ENCODE measurements at places on chromosomes 2 and 18.

GRCh38 chr2:130376433-130377293 is 20.8 kb downstream of the PTPN18 start:
- no peak overlapping the region for H3K27ac ChIP-seq
- H3K4me3 ChIP-seq = no peak overlapping the region
- DNase-seq = no peak
- H3K36me3 ChIP-seq = no peaks in the 10 kb centered on the region

- no peaks in the 10 kb centered on the region for H3K27me3 ChIP-seq
- DNase-seq = peak; percentile 19
Measured at GRCh38 chr2:84838434-84839145, 42.3 kb downstream of the TRABD2A start.

DNA sequence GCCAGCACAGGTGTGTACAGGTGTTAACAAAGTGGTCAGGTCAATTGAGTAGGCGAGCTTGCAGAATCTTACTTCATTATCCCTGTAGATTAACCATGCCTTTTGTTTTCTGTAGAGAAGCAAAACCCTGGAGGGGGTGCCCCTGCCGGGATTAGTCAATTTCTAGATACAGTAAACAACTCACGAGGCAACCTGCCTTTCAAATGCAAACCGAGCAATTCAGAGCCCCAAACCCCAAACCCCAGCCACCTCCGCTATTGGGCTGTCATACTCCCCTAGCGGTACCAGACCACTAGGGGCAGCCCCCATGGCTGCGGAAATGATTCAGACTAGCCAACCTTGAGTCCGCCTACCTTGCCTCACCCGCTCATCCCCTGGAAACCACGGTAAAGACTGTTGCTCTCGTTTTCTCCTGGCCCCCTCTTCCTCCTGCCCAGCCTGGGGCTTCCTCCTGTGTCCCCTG is 61.4 kb upstream of the KIF5C start:
- H3K27ac ChIP-seq = no peak overlapping the region
- no peaks in the 10 kb centered on the region for H3K36me3 ChIP-seq
- H3K4me1 ChIP-seq = no peaks in the 10 kb centered on the region
- DNase-seq = no peak
- H3K27me3 ChIP-seq = no peaks in the 10 kb centered on the region

GRCh38 chr2:31967790-31968189 is 43.0 kb downstream of the MEMO1 start:
- H3K36me3 ChIP-seq = no peaks in the 10 kb centered on the region
- H3K27me3 ChIP-seq = no peaks in the 10 kb centered on the region
- no peak overlapping the region for H3K27ac ChIP-seq

DNA sequence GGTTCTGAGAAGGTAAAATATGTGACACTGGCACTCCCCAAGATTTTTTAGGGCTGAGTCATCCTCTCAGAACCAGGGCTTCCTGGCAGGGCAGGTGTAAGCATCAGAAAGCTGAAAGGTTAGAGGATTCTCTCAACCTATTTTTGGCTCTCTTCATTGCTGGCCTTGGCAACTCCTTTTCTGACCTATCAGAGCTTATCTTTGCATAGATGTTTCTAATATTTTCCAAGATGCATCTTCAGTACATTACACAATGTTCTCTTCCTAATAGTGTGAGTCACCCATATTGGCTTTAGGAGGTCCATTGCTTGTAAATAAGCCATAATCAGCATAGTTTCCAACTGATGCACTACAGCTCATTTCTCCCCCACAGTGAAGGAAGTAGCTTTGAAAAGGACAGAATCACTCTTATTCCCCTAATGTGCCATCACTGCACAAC is 2008.4 kb upstream of the PIK3C3 start:
- H3K36me3 ChIP-seq = no peaks in the 10 kb centered on the region
- no peak overlapping the region for H3K27ac ChIP-seq
- H3K4me3 ChIP-seq = no peak overlapping the region
- DNase-seq = peak; percentile 1

- no peaks in the 10 kb centered on the region for H3K27me3 ChIP-seq
- no peaks in the 10 kb centered on the region for H3K4me1 ChIP-seq
- no peak overlapping the region for H3K27ac ChIP-seq
- H3K36me3 ChIP-seq = no peaks in the 10 kb centered on the region
- DNase-seq = no peak
Measured at GRCh38 chr2:176473177-176473576, 203.9 kb downstream of the MTX2 start.

- H3K4me1 ChIP-seq = peaks cover 4% of the 10 kb centered on the region
- no peak overlapping the region for H3K27ac ChIP-seq
Measured at GRCh38 chr18:35407871-35408481, 30.8 kb upstream of the ZNF396 start.

GRCh38 chr2:73952499-73953446 is 26.1 kb downstream of the DGUOK start:
- peak; percentile 21 for DNase-seq
- H3K27ac ChIP-seq = no peak overlapping the region
- no peak overlapping the region for H3K4me3 ChIP-seq
- H3K27me3 ChIP-seq = no peaks in the 10 kb centered on the region
- peaks cover 54% of the 10 kb centered on the region for H3K36me3 ChIP-seq
- no peaks in the 10 kb centered on the region for H3K4me1 ChIP-seq

- no peaks in the 10 kb centered on the region for H3K4me1 ChIP-seq
- H3K4me3 ChIP-seq = no peak overlapping the region
- H3K27me3 ChIP-seq = no peaks in the 10 kb centered on the region
- no peak overlapping the region for H3K27ac ChIP-seq
Measured at GRCh38 chr18:9436206-9436929, 38.9 kb upstream of the RALBP1 start.

- no peak overlapping the region for H3K27ac ChIP-seq
- DNase-seq = no peak
- no peaks in the 10 kb centered on the region for H3K4me1 ChIP-seq
- H3K36me3 ChIP-seq = no peaks in the 10 kb centered on the region
Measured at GRCh38 chr2:72630767-72631166, 195.1 kb downstream of the EXOC6B start.

- H3K36me3 ChIP-seq = no peaks in the 10 kb centered on the region
- no peak overlapping the region for H3K27ac ChIP-seq
- DNase-seq = no peak
- no peaks in the 10 kb centered on the region for H3K27me3 ChIP-seq
Measured at GRCh38 chr2:161436411-161436810, 20.3 kb downstream of the TBR1 start.

DNA sequence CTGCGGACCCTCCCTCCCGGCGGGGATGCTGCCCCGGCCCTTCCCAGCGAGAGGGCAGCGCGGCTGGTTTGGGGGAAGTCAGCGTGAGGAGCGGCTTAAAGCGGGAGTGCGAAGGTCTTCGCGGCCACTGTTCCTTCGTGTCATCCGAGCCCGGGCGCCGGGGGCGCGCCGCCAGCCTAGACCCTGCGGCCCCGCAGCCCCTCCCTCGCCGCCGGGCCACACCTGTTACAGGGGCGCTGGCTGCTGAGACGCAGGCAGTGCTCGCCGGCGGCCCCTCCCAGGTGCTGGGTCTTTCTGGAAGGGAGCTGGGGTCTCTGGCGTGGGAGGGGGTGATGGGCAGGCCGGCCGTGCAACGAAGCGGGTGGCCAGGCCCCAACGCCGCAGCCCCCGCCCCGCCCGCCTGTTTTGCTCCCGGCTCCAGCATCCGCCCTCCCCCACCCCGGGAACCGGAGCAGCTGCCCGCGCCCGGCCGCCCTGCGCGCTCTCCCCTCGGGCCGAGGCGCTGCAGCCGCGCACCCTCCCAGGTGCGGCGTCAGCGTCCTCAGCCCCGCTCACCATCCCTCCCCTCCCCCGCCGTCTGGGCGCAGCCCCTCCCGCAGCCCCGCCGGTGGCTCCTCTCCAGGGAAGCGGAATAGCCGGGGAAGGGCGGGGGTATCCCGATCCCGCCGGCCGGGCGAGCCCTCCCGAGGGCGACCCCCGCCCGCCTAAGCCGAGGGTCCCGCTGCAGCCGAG is 727 bp downstream of the KIF1A start:
- peaks cover 7% of the 10 kb centered on the region for H3K4me1 ChIP-seq
- no peaks in the 10 kb centered on the region for H3K36me3 ChIP-seq
- peaks cover 46% of the 10 kb centered on the region for H3K27me3 ChIP-seq
- no peak overlapping the region for H3K4me3 ChIP-seq

DNA sequence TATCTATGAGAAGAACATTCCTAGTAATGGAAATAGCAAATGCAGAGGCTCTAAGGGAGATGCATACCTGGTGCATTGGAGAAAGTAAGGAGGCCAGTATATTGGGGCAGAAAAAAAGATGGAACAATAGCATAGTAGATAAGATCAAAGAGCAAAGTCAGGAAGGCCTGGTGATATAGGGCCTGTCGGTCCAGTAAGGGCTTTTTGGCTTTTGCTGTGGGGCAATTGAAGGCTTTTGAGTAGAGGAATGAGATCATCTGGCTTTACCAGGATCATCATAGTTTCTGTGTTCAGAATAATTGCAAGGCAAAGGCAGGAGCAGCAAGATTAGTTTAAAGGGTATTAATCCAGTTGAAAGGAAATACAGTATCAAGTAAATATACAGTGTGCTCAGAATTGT is 111.8 kb downstream of the EHBP1 start:
- peaks cover 2% of the 10 kb centered on the region for H3K4me1 ChIP-seq
- DNase-seq = no peak
- H3K27me3 ChIP-seq = no peaks in the 10 kb centered on the region
- no peak overlapping the region for H3K4me3 ChIP-seq

DNA sequence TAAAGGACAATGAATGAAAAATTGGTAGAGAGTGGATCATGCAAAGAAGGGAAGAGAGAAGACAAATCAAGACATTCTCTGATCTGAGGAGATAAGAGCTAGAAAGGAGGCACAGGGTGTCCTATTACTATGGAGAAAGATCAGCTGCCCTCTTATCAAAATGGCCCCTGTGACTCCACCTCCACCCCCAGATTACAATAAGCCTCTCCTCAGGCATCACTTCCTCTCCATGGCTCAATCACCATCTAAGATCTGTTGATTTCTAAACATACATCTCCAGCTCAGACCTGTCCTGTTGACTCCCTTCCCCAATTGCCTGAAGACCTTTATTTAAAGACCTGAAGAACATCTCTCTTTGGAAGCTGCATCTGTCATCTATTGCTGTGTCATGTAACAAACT is 43.2 kb downstream of the SP100 start:
- DNase-seq = no peak
- no peaks in the 10 kb centered on the region for H3K27me3 ChIP-seq
- H3K27ac ChIP-seq = no peak overlapping the region

GRCh38 chr2:15650616-15651366 is 59.1 kb downstream of the DDX1 start:
- H3K4me3 ChIP-seq = no peak overlapping the region
- H3K27me3 ChIP-seq = no peaks in the 10 kb centered on the region
- peaks cover 44% of the 10 kb centered on the region for H3K4me1 ChIP-seq
- DNase-seq = no peak
- no peaks in the 10 kb centered on the region for H3K36me3 ChIP-seq

- H3K27me3 ChIP-seq = no peaks in the 10 kb centered on the region
- H3K4me1 ChIP-seq = peaks cover 4% of the 10 kb centered on the region
- no peaks in the 10 kb centered on the region for H3K36me3 ChIP-seq
- DNase-seq = peak; percentile 91
- no peak overlapping the region for H3K27ac ChIP-seq
- no peak overlapping the region for H3K4me3 ChIP-seq
Measured at GRCh38 chr18:44651478-44651877, 29.2 kb upstream of the SETBP1 start.

- H3K4me1 ChIP-seq = no peaks in the 10 kb centered on the region
- no peak overlapping the region for H3K27ac ChIP-seq
- no peaks in the 10 kb centered on the region for H3K36me3 ChIP-seq
- DNase-seq = no peak
Measured at GRCh38 chr18:78105611-78106010, 856.0 kb downstream of the GALR1 start.

DNA sequence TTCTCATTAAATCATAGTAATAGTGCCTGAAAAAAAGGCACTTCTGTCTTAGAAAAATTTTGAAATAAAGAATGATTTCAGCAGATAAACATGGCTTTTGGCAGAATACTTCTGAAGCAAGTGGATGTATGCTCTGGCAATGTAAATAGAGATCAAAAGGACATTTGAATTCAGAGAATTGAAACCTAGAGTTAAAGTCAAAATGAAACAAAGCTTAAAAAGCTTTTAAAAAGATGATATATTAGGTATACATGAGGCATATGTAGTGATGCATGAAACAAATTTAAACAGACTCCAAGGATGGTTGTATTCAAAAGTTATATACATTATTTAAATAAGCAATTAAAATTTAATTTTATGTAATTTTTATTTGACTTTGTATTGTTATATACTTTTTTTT is 1344.5 kb upstream of the TMEFF2 start:
- H3K27me3 ChIP-seq = no peaks in the 10 kb centered on the region
- DNase-seq = no peak
- no peak overlapping the region for H3K27ac ChIP-seq
- H3K4me3 ChIP-seq = no peak overlapping the region
- peaks cover 3% of the 10 kb centered on the region for H3K4me1 ChIP-seq
- no peaks in the 10 kb centered on the region for H3K36me3 ChIP-seq

- no peaks in the 10 kb centered on the region for H3K27me3 ChIP-seq
- no peaks in the 10 kb centered on the region for H3K4me1 ChIP-seq
- no peaks in the 10 kb centered on the region for H3K36me3 ChIP-seq
- DNase-seq = no peak
- no peak overlapping the region for H3K4me3 ChIP-seq
Measured at GRCh38 chr18:45449418-45450227, 165.7 kb upstream of the SLC14A2 start.

GRCh38 chr18:62952807-62953206 is 237.5 kb downstream of the PHLPP1 start:
- H3K4me1 ChIP-seq = no peaks in the 10 kb centered on the region
- H3K27me3 ChIP-seq = no peaks in the 10 kb centered on the region
- peaks cover 7% of the 10 kb centered on the region for H3K36me3 ChIP-seq
- DNase-seq = no peak
- H3K27ac ChIP-seq = no peak overlapping the region

- DNase-seq = no peak
- peaks cover 7% of the 10 kb centered on the region for H3K36me3 ChIP-seq
- peak overlapping the region; percentile 49 for H3K27ac ChIP-seq
- H3K4me3 ChIP-seq = no peak overlapping the region
- H3K4me1 ChIP-seq = peaks cover 5% of the 10 kb centered on the region
- no peaks in the 10 kb centered on the region for H3K27me3 ChIP-seq
Measured at GRCh38 chr2:71492112-71492511, 38.8 kb downstream of the DYSF start.

DNA sequence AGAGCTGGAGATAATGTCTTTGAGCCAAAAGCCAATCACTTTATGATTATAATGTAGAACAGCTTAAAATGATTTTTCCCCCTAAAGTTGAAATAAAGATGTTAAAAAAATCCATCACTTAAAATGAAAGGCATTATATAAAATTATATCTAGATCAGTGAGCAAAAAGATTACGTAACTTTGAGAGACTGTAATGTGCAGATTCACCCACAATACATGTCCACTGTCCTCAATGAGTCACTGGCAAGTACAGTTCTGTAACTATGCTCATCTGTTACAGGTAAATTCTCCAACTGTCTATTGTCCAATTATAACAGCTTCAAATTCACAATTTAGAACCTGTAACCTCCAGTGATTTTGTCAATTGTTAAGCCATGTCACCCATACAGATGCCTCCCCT is 19.0 kb downstream of the FAM161A start:
- H3K4me1 ChIP-seq = no peaks in the 10 kb centered on the region
- H3K27me3 ChIP-seq = no peaks in the 10 kb centered on the region
- H3K36me3 ChIP-seq = no peaks in the 10 kb centered on the region
- H3K4me3 ChIP-seq = no peak overlapping the region
- no peak overlapping the region for H3K27ac ChIP-seq
